Left lung (tissue), 14 donors: ENCODE measurements at places on chromosomes 5 and 9. TPM values are rescaled to one million over a fixed set of nuclear protein-coding genes. Genes with fewer than 3 reads are reported as not detected.

GRCh38 chr9:114503009-114503408, 2.3 kb downstream of the WHRN start:
- H3K4me3 ChIP-seq, result no peak overlapping the region
- peaks cover 26% of the 10 kb centered on the region for H3K4me1 ChIP-seq
- peaks cover 64% of the 10 kb centered on the region for H3K27me3 ChIP-seq
- DNase-seq, result no peak

ENHO gene
- total RNA-seq, result 0.61 TPM

ISL1 gene
- not detected for total RNA-seq

DNA sequence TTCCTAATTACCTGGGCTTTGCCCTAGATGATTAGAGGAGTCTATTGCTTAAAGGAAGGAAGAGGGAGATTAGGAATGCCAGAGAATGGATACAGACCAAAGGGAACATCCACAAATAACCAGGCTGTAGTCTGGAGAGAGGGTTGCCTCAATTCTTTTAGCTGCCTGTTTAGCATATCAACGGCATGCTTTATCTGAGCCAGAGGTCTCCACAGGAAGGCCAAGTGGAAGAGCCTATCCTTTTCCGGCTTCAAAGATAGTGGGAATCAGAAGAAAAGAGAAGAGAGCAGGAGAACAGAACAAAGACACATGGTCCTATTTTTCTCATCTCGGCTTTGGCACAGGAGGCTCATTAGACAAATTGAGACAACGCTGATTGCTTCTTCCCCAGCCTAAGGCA, 142.4 kb downstream of the NMUR2 start:
- DNase-seq, result no peak
- H3K27me3 ChIP-seq, result no peaks in the 10 kb centered on the region
- H3K36me3 ChIP-seq, result no peaks in the 10 kb centered on the region
- H3K4me3 ChIP-seq, result no peak overlapping the region

GRCh38 chr5:160423099-160423498, 1.4 kb downstream of the PTTG1 start:
- no peak overlapping the region for H3K4me3 ChIP-seq
- H3K27ac ChIP-seq, result no peak overlapping the region
- H3K4me1 ChIP-seq, result peaks cover 2% of the 10 kb centered on the region
- H3K36me3 ChIP-seq, result no peaks in the 10 kb centered on the region

DNA sequence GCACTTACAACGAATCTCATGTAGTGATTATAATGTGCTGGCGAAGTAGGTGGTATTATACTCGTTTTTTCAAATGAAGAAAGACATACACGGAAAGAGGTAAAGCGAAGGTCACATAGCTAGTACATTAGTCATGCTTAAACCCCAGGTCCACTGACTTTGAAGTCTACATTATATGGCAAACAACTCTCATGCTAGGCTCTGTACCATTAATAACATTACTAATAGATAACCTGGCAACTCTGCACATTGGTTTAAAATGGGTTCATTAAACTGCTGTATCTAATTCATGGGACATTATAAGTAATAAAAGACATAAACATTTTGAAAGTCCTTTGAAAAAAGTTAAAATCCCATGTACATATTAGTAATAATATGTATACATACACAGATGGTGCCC, 21.2 kb downstream of the FYB1 start:
- H3K27me3 ChIP-seq, result no peaks in the 10 kb centered on the region
- no peak for DNase-seq
- H3K4me1 ChIP-seq, result peaks cover 80% of the 10 kb centered on the region
- H3K4me3 ChIP-seq, result no peak overlapping the region

DNA sequence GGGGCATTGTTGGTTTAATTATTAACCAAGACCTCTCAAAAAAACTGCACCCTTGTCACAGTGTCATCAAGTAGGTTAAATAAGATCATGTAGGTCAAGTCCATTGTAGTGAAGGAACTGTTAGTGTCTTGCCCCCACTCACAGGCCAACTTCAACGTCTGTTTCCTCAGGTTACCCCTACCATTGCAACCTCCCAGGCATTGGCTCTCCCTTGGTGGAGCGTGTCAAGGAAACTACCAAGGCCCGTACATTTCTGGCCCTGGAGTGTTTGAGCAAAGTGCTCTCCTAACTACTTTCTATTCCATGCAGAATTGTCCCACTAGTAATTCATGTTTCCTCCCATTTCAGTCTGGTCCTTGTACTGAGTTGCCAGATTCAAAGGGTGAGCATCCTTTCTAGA, 167.5 kb downstream of the MEF2C start:
- no peaks in the 10 kb centered on the region for H3K4me1 ChIP-seq
- peaks cover 3% of the 10 kb centered on the region for H3K36me3 ChIP-seq
- no peak overlapping the region for H3K27ac ChIP-seq

DNA sequence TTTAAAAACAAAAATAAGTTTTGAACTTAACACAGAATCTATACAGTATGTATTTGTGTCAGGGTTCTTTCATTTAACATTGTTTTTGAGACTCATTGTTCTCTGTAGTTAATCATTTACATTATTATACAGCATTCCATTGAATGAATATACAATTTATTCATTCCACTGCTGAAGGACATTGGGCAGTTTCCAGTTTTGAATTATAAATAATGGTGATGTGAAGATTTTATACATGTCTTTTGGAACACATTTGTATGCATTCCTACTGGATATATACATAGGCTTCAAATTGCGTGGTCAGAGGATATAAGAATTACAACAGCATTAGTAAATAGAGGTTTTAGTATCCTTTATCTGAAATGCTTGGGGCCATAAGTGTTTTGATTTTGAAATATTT, 72.0 kb downstream of the CEP120 start:
- H3K27ac ChIP-seq, result no peak overlapping the region
- no peak overlapping the region for H3K4me3 ChIP-seq
- no peak for DNase-seq
- H3K27me3 ChIP-seq, result no peaks in the 10 kb centered on the region
- no peaks in the 10 kb centered on the region for H3K4me1 ChIP-seq

DNA sequence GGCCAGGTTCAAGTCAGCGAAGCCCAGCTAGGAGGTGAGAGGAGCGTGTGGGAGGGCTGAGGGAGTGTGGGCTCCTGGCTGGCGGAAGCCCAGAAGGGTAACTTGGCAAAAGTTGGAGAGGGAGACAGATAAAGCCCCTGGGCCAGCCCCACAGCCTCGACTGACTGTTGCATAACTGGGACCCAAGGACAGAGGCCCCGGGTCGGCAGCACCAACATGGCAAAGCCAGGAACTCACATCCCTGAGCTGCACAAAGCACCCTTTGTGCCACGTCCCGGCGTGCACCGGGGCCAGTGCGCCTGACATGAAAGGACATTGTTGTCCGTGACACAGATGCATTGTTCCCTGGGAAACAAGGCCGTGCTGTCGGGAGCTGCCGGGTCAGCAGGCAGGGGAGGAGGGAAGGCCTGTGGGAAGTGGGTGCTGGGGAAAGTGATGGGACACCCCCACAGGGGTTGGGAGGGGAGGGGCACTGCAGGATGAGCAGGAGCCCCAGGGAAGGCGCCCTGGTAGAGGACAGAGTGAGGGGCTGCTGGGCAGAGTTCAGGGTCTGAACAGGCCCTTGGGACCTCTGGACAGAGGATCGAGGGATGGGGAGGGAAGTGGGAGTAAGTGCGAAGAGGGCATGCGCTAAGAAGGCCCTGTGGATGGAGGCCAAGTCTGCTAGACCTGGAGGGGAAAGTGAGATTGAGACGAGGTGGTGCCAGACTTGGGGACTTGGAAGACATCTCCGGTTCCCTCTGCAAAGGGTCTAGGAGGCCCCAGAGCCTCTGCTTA, 13.0 kb upstream of the DPM2 start:
- H3K27me3 ChIP-seq, result no peaks in the 10 kb centered on the region
- peaks cover 20% of the 10 kb centered on the region for H3K4me1 ChIP-seq
- no peak overlapping the region for H3K27ac ChIP-seq
- H3K36me3 ChIP-seq, result no peaks in the 10 kb centered on the region
- no peak overlapping the region for H3K4me3 ChIP-seq

THBS4 gene
- total RNA-seq, result 3.3 TPM

SLC6A19 gene
- total RNA-seq, result not detected

PCA3 gene
- not detected for total RNA-seq

DNA sequence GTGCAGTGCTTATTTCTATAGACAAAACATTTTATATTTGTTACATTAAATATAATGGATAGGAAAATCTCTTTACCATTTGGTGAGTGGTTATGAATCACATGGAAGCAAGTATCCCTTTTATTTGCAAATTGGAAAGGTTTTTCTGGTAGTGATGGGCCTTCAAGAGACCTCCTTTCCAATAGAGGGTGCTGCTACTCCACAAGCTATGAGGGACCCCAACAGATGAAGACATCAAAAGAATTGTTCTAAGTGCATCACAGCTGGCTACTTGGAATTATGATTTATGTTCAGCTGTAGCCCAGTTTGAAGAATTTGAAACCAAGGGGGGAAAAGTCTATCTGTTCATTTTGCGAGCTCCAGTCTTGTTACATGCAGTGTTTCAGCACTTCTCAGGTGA, 493.7 kb upstream of the SGCD start:
- no peaks in the 10 kb centered on the region for H3K36me3 ChIP-seq
- no peak overlapping the region for H3K4me3 ChIP-seq
- no peak overlapping the region for H3K27ac ChIP-seq
- DNase-seq, result no peak
- H3K27me3 ChIP-seq, result no peaks in the 10 kb centered on the region
- H3K4me1 ChIP-seq, result no peaks in the 10 kb centered on the region

- H3K36me3 ChIP-seq, result no peaks in the 10 kb centered on the region
- no peak overlapping the region for H3K27ac ChIP-seq
Measured at GRCh38 chr5:142201471-142201887, 92.9 kb downstream of the NDFIP1 start.

GRCh38 chr9:127318651-127319167, 54.1 kb downstream of the GARNL3 start:
- no peak overlapping the region for H3K4me3 ChIP-seq
- no peak overlapping the region for H3K27ac ChIP-seq
- no peaks in the 10 kb centered on the region for H3K36me3 ChIP-seq
- H3K4me1 ChIP-seq, result peaks cover 4% of the 10 kb centered on the region
- DNase-seq, result no peak
- H3K27me3 ChIP-seq, result no peaks in the 10 kb centered on the region

DNA sequence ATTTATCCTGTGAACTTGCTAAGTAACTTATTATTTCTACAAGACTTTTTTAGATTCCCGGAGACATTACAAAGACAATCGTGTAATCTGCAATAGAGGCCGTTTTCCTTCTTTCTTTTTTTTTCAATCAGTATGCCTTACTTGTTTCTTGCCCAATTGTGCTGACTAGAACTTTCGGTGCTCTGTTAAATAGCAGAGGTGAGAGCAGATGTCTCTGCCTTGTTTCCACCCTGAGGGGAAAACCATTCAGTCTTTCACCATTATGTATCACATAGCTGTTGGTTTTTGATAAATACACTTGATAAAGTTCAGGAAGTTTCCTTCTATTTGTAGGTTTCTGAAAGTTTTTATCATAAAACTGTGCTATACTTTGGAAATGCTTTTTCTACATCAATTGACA, 10.3 kb downstream of the SPATA31E1 start:
- H3K27ac ChIP-seq, result no peak overlapping the region
- no peaks in the 10 kb centered on the region for H3K27me3 ChIP-seq
- no peaks in the 10 kb centered on the region for H3K36me3 ChIP-seq
- H3K4me3 ChIP-seq, result no peak overlapping the region
- DNase-seq, result no peak

DNA sequence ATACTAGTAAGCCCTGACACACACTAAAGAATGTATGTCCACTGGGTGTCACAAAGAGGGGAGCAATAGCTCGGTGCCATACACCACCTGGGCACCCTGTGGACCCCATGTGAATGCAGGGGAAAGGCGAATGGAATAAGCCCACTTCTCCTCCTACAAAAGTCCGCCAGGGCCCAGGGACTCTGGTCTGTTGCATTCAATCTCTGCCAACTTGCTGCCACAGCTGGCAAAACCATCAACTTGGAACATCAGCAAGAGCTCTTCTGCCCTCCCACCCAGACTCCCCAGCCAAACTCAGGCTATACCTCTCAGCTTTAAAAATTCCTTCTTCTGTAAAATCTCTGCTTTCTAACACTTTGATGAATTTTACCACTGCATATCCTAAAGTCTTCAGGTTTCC, 54.5 kb downstream of the PFDN1 start:
- peaks cover 64% of the 10 kb centered on the region for H3K36me3 ChIP-seq
- no peak overlapping the region for H3K4me3 ChIP-seq
- peaks cover 20% of the 10 kb centered on the region for H3K4me1 ChIP-seq
- H3K27me3 ChIP-seq, result no peaks in the 10 kb centered on the region
- no peak for DNase-seq

DNA sequence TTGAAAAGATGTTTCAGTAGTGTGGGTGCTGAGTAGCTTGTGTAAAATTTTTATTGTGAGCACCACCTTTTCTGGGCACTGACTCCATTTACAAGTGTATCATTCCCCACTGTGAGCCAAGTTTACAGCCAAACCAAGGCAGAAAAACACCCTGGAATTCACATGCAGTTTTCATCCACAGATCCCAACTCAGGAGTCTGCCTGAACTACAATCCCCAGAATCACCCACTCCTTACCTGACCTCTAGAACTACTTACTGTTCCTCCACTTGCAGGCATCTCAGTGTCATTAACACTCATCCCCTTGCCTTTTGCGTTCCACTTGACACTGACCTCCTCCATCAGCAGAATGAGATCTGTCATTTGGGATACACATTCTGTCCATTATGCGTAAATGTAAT, 2042.6 kb upstream of the CDH6 start:
- H3K27me3 ChIP-seq, result no peaks in the 10 kb centered on the region
- DNase-seq, result no peak
- H3K36me3 ChIP-seq, result no peaks in the 10 kb centered on the region
- no peak overlapping the region for H3K27ac ChIP-seq
- no peaks in the 10 kb centered on the region for H3K4me1 ChIP-seq

- H3K27ac ChIP-seq, result no peak overlapping the region
- H3K4me3 ChIP-seq, result no peak overlapping the region
- H3K36me3 ChIP-seq, result no peaks in the 10 kb centered on the region
- no peaks in the 10 kb centered on the region for H3K4me1 ChIP-seq
Measured at GRCh38 chr5:116273448-116274242, 188.8 kb downstream of the COMMD10 start.

DNA sequence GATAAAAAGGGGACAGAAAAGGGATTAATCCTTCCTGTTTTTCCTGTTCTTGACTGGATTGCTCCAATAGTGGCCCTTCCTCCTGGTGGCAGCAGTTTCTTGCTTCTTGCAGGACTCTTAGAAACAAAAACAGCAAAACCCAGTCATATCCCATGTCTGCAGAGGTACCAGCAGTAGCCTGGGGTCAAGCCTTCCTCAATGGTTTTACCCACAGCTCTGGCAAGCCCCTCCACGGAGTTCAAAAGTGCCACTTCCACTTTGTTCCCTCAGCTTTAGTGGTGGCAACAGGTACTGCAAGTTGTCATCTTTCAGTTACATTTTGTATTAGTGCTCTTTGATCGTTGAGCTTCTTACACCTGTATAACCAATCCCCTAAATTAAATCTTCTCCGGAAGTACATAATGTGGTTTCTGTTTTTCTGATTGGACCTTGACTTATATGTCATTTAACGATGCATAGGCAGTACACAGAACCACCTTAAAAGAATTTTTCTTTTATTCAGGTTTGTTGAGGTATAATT, 8.7 kb upstream of the RANBP6 start:
- no peaks in the 10 kb centered on the region for H3K36me3 ChIP-seq
- H3K27me3 ChIP-seq, result no peaks in the 10 kb centered on the region
- H3K27ac ChIP-seq, result no peak overlapping the region
- no peaks in the 10 kb centered on the region for H3K4me1 ChIP-seq

PTGES gene
- total RNA-seq, result 3.2 TPM
